Hematopoietic multipotent progenitor cell treated with erythropoietin and hydrocortisone succinate and interleukin-3 and kit ligand, for 15 days (in vitro differentiated cells): ENCODE measurements at places on chromosomes 5 and 9.

GRCh38 chr9:106017198-106017740, 322.9 kb downstream of the TMEM38B start:
- DNase-seq = no peak

GRCh38 chr9:71814815-71815214, 46.5 kb upstream of the CEMIP2 start:
- no peak for DNase-seq

DNA sequence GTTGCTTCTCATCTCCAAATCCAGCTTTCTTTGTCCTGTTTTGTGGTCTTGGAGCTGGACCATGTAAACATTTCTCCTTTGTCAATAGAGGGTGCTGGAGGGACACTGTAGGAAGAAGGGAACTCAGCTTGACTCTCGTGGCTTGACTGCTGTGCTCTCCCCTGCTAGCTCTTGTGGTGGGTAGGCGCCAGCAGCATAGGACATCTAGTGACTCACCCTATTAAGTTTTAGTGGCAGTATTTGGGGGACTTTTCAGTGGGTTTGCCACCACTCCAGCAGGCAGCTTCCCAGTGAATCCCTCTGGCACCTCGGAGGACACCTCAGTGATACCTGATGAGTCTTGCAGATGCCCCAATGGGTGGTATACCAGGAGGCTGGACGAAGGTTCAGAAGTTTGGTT, 97.8 kb downstream of the TSSK1B start:
- DNase-seq = no peak

- DNase-seq = no peak
These were observed 29.1 kb downstream of the APBA1 start for GRCh38 chr9:69643098-69643497.

- no peak for DNase-seq
These were observed 318.8 kb upstream of the ELAVL2 start for GRCh38 chr9:24144796-24145195.

DNA sequence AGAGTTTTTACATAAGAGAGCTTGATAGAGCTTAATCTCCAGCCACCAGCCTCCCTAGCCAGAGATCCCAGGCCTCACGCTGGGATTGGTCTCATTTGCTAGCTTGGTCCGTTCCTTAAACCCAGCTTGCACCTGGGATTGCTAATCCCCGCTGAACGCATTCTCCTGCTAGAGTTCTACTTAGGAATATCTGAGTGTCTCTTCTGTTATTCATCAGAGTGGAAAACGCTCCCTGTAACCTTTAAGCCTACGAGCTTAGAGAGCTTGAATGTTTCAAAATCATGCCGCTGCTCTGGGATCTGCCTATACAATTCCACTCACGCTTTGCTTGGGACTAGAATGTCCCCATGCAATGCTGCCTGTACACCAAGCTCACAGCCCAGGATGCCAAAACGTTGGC, 201.8 kb downstream of the NSG2 start:
- DNase-seq = no peak

- DNase-seq = no peak
These were observed 12.8 kb upstream of the ANGPTL2 start for GRCh38 chr9:127135056-127135745.

GRCh38 chr9:114080773-114081440, 2.8 kb upstream of the AMBP start:
- no peak for DNase-seq

DNA sequence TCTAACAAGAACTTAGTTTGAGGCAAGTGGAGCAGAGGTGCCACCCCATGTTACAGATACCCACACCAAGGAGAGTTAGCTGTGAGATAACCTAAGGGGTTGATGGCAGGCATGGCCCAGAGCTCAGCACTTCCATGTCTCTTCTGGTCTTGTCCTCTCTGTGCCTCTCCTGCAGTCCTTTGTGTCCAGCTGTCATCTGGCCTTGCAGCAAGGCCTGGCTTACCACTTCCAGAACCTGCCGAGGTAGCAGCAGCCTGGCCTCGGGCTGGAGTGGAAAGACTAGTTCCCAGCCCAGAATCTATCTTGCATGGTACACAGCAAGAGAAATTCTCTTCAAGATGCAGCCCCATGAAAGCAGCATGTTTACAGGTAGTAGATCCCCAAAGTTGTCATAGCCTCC, 41.5 kb downstream of the PIP5K1B start:
- peak; percentile 74 for DNase-seq

DNA sequence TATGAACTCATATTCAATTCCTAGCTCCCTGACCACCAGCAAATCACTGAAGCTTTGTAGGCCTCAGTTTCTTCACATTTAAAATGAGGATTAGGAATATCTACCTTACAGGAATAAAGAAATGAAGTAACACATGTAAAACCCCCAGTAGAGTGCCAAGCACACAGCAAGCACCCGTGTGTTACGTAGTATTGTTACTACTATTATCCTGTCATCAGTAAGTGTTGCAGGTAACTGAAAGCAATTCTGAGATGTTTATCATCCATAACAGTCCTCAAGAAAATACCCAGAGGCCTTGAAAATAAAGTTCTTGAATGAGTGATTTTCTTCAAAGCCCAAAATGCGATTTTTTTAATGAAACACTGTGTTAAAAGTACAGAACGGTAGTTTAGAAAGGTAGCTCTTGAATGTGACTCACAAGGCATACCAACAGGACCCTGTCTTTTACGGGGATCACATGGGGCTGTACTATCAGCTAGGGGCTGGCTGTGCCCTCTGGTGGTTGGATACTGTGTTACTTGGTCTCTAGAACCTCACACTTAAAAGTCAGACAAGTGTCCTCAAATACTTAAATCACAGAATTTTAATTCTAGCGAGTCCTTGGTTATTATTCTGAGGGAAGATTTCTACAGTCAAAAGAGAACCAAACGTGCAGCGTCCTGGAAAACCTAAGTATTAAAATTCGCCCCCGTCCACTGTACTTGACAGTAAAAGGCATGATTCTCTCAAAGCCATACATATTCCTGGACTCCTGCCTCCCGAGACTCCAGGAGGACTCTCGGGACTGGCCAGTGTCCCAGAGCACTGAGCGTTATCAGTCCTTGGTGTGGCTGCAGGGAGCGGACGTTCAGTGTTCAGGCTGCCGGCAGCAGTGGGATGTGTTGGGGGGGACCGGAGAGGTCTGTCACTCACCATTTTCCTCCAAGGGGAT, 725 bp downstream of the NDUFB6 start:
- peak; percentile 88 for DNase-seq

- no peak for DNase-seq
These were observed 25.9 kb downstream of the CDC42SE2 start for GRCh38 chr5:131289738-131290137.

- no peak for DNase-seq
These were observed 28.5 kb upstream of the TNFSF15 start for GRCh38 chr9:114834386-114834785.

- no peak for DNase-seq
These were observed 115.4 kb upstream of the SLC44A1 start for GRCh38 chr9:105128908-105129600.

DNA sequence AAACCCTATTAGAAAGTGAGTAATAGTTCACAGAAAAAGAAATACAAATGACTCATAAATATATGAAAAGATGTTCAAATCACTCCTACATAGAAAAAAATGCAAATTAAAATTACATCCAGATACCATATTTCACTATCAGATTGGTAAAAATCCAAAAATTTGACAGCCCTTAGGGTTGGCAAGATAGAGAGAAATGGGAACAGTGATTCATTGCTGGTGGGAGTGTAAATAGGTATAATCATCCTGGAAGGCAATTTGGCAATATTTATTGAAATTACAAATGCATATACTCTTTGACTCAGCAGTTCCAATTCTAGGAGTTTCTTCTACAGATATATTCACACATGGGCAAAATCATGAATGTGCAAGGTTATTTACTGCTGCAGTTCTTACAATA, 273.5 kb downstream of the NR2F1-AS1 start:
- DNase-seq = no peak

DNA sequence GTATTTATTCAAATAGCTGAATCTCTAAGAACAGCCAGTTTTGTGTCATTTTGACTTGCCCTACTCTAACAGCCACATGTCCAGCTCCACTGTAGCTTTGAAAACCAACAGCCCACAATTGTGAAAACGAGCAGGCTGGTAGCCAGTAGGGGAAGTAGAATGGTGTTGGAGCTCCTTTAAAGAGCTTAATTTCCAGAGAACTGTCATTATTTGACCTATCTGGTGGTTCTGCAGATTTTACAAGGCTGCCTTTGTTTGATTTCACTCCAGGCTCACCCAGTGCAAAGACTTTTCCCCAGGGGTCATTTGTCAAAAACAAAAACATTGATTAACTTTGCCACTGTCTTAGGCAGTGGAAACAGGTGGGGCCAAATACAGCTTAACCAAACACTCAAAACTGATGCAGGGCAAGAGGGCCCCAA, 3.2 kb upstream of the PJA2 start:
- DNase-seq = no peak
